ENCODE measurements at places on chromosomes 3 and 15. TPM values are rescaled to one million over a fixed set of nuclear protein-coding genes. Genes with fewer than 3 reads are reported as not detected.

STRC gene
- 1.5 TPM for total RNA-seq

GRCh38 chr15:27865323-27865922 is 233.7 kb downstream of the OCA2 start:
- no peak for DNase-seq

DNA sequence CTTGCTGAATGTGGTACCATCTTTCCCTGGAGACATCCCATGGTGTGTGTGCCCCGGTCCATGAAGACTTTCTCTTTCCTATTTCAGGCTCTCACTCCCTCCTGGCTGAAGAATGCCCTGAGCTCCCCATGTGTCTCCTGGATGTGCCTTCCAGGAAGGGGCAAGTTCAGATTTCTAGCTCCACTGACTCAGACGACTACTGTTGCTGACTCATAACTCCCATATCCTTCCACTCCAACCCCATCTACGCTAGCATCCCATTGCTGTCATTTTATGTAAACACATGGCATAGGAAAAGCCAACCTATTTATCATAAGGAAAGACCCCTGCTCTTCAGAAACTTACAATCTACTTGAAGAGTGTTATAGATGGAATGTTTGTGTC is 95.0 kb downstream of the ADCY5 start:
- no peak for DNase-seq

CSTA gene
- 0.70 TPM for total RNA-seq

SETMAR gene
- total RNA-seq = 16.6 TPM

DNA sequence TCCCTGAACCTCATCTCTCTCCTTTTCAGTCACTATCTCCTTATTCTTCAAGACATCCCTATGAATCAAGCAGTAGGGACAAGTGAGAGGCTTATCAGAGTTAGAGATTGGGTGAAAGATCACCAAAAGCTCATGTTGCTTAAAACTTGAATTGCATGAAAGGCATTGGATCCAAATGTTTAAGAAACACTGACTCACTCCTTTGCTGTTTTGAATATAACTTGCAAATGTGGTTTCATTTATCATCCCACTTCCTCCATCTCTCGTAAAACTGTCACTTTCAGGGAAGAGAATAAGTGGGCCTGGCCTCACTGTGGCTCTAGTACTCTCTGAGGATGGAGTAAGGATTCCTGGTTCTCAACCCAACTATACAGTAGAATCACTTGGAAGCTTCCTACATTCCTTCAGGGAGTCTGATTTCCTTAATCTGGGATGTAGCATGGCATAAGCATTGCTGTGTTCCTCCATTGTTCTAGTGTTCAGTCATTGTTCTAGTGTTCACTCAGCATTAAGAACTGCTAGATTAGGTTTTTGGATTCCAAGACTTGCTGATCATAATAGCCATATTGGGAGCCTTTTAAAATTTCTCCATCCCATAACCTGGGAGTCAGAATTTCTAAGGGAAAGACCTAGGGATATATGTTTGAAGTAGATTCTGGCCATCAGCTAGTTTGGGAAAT is 171.8 kb downstream of the TMEM108 start:
- no peak for DNase-seq
